Liver (tissue), 10 donors: ENCODE measurements at places on chromosomes 1 and 21. TPM values are rescaled to one million over a fixed set of nuclear protein-coding genes. Genes with fewer than 3 reads are reported as not detected.

Gene TRIM45
- total RNA-seq = 0.59 TPM

DNA sequence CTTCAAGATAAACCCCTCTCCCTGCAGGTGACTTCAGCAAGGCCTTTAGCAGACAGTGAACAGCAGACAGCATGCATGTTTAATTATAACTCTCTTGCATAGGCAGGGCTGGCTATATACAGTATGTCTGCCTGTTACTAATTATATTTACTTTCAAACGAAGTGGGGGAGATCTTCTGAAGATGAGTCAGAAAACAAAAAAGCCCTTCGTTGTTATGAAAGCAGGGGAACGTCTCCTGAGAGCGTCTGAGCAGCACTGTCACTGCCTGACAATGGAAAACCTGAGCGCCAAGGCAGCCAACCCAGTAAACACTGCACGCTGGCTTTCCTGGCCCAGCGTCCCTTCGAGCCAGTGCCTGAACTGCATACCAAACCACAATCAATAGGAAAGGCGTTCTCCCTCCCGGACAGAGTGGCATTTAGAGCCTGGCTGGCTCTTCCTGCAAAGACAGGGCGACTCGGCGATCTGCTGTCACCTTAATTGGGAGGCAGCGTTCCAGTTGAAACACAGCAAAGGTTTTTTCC, 54.1 kb downstream of the TOMM20 start:
- H3K27me3 ChIP-seq = no peaks in the 10 kb centered on the region
- peak overlapping the region; percentile 96 for H3K27ac ChIP-seq
- H3K4me3 ChIP-seq = peak overlapping the region; percentile 22

DNA sequence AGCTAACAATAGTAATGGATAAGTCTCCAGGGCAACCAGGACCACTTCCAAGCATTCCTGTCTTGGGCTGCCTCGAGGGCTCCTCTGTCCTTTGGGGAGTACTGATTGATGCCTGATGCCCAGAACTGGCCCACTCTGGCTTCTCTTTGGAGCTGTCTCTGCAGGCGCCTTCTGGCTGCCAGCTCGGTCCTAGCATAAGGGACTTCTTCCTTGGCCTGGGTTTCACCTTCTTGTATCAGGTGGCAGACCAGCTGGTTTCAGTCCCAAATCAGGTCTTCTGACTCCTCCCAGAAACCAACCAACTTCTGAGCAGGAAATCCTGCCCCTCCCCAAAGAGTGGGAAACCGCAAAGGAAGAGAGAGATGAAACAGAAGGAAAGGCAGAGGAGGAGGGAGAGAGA, 10.6 kb downstream of the G0S2 start:
- no peaks in the 10 kb centered on the region for H3K4me1 ChIP-seq
- no peaks in the 10 kb centered on the region for H3K36me3 ChIP-seq
- no peak for DNase-seq

Gene CXADR
- 26.8 TPM for total RNA-seq

GRCh38 chr1:183003203-183003602, 20.0 kb upstream of the LAMC1 start:
- no peaks in the 10 kb centered on the region for H3K27me3 ChIP-seq
- H3K4me1 ChIP-seq = no peaks in the 10 kb centered on the region
- no peak for DNase-seq
- H3K36me3 ChIP-seq = no peaks in the 10 kb centered on the region
- no peak overlapping the region for H3K27ac ChIP-seq
- H3K4me3 ChIP-seq = no peak overlapping the region

- no peak overlapping the region for H3K27ac ChIP-seq
- no peaks in the 10 kb centered on the region for H3K36me3 ChIP-seq
- DNase-seq = no peak
- H3K4me1 ChIP-seq = no peaks in the 10 kb centered on the region
These were observed 110.2 kb upstream of the C1orf174 start for GRCh38 chr1:4010284-4010683.

Gene APCS
- 1,740 TPM for total RNA-seq

DNA sequence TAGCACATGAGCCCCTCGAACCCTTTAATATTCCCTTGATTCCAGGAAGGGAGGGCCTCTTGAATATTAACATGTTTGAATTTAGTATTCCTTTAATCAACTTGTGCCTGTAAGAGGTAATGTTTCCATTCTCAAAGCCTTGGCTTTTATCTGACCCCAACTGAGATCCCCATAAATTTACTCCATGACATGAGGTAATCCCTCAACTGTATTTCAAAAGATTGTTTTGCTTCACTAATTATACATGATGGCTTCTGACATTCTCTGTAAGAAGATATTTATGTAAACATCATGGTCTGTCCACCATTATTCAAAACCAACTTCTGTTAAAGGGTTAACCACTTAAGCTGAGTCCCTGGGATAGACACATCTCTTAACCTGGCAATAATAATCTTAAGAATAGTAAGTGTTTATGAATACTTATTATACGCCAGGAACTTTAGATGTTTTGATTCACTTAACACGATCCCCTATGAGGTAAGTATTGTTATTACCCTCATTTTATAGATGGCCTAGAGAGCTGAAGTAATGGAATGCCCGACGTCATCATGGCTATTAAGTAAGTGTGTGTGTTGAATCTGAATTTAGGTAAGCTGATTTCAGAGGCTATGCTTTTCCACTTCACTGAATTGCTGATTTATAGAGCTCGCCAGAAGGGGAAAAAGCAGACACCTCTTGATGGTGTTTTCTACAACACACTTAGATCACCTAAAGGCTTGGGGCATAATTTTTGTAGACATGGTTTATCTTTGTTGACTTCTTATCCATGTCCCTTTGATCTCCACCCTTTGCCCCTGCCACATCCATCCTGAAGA, 11.1 kb downstream of the KRTAP19-1 start:
- no peak overlapping the region for H3K4me3 ChIP-seq
- H3K27ac ChIP-seq = no peak overlapping the region
- no peak for DNase-seq
- no peaks in the 10 kb centered on the region for H3K4me1 ChIP-seq

DNA sequence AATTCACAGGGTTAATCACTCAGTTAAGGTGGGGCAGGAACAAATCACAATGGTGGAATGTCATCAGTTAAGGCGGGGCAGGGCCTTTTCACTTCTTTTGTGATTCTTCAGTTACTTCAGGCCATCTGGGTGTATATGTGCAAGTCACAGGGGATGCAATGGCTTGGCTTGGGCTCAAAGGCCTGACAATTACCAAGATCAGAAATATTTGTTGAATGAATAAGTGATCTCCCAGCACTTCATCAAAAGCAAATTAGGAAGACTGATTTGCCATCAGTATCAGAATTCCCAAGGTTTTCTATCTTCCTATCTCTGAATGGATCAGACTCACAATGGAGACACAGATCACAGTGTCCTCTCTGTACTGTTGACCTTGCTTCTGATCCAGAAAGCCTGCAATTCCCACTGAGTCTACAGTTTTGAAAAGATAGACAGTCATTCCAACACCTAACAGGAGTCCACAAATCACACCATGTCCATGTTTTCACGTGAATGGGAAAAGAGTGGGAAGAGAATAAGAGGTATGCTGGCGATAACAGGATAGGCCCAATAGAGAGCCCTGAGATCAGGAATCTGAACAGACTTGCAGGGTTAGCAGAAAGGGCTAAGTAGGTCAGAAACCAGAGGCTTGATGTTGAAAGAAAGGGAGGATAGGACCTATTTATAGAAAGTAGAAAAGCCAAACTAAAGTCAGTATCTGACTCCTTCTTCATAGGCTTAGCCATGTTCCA, 75.3 kb downstream of the KCNK1 start:
- H3K4me1 ChIP-seq = peaks cover 5% of the 10 kb centered on the region
- H3K36me3 ChIP-seq = no peaks in the 10 kb centered on the region
- H3K27me3 ChIP-seq = no peaks in the 10 kb centered on the region
- DNase-seq = no peak
- H3K4me3 ChIP-seq = no peak overlapping the region

DNA sequence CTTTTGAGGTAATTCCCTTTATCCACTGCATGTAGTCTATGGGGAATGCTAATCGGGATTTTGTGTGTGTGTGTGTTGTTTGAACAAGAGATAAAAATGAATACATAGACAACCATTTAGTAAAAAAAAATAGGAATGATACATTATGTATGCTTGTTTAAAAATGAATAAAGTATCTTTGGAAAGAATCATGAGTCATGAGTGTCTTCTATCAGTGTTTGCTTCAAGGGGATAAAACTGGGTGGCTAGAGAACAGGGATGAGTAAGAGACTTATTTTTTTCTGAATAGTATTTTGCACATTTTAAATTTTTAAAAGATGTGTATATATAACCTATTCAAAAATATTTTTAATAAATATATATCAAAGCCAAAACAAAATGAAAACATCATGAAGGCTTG, 839.4 kb upstream of the ADGRL4 start:
- no peak overlapping the region for H3K27ac ChIP-seq
- no peak for DNase-seq
- no peaks in the 10 kb centered on the region for H3K36me3 ChIP-seq
- H3K27me3 ChIP-seq = no peaks in the 10 kb centered on the region
- no peak overlapping the region for H3K4me3 ChIP-seq

Gene NIBAN1
- total RNA-seq = 5.5 TPM

Gene GPR3
- under 0.01 TPM for total RNA-seq

Gene CLCA4
- total RNA-seq = not detected

DNA sequence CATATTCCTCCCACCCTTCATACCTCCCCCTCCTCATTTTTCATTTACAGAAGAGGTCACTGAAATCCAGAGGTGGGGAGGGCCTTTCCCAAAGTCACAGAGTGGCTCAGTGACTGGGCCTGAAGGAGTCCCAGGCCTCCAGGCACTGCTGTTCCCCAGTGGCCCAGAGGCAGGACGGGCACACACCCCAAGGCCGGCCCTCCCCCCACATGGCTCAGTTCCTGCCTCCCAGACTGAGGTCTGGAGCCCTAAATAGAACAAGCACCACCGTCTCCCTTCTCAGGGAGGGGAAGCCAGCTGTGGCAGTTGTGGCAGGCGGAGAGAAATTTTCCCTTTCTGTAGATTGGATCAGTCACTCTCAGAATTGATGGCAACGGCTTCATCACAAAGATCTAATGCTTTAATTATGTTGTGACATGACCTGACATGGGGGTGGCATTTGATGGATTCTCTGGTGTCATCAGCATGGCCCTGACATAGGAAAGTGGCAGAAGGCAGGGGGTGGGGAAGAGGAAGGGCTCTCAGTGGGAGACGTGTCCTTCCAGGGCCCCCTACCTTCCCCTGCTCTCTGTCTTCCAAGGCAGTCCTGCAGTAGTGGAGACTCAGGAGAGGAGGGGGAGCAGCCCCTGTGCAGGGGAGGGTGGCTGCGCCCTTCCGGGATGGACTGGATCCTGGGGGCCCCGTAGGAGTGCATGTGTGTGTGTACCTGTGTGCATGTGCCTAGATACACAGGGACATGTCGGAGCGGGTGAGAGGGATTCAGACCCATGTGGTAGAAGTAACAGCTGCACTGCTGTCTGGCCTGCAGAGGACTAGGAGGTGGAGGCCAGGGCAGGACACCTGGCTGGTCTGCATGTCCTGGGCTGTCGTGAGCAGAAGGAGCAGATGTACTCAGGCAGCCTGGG, 41.2 kb upstream of the FOXO6 start:
- H3K36me3 ChIP-seq = no peaks in the 10 kb centered on the region
- DNase-seq = no peak
- H3K27ac ChIP-seq = no peak overlapping the region
- H3K4me3 ChIP-seq = no peak overlapping the region

DNA sequence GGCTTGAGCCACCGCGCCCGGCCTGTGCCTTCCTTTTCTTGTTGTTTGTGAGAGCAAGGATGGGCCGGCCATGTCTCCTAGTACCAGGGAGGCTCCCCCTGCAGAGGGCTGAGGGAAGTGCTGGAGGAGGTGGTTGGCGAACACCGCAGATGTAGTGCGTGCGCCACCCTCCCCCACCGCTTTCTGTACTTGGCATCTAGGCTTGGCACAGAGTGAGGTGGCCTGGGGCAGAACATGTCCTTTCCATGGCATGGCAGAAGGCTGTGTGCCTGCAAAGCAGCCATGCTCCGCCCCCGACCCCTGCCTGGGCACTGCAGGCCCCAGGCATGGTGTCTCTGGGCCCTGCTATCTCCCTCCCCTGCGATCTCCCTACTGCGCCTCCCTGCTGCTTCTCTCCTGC, 30.7 kb downstream of the ALPL start:
- H3K4me1 ChIP-seq = peaks cover 22% of the 10 kb centered on the region
- H3K27me3 ChIP-seq = no peaks in the 10 kb centered on the region
- H3K36me3 ChIP-seq = no peaks in the 10 kb centered on the region
- peak overlapping the region; percentile 4 for H3K27ac ChIP-seq
- DNase-seq = no peak
- H3K4me3 ChIP-seq = no peak overlapping the region

Gene TMEM53
- 23.6 TPM for total RNA-seq

GRCh38 chr1:22117238-22117637, 25.7 kb downstream of the WNT4 start:
- no peaks in the 10 kb centered on the region for H3K27me3 ChIP-seq
- H3K4me1 ChIP-seq = peaks cover 3% of the 10 kb centered on the region
- DNase-seq = no peak
- H3K36me3 ChIP-seq = no peaks in the 10 kb centered on the region

Gene MOB3C
- total RNA-seq = 7.4 TPM

Gene PSRC1
- total RNA-seq = 2.6 TPM

Gene TEDDM1
- not detected for total RNA-seq

GRCh38 chr1:47870946-47871676, 126.1 kb downstream of the TRABD2B start:
- peaks cover 9% of the 10 kb centered on the region for H3K4me1 ChIP-seq
- H3K27me3 ChIP-seq = no peaks in the 10 kb centered on the region
- no peak for DNase-seq
- H3K36me3 ChIP-seq = no peaks in the 10 kb centered on the region

- H3K27ac ChIP-seq = peak overlapping the region; percentile 18
- DNase-seq = no peak
- H3K4me1 ChIP-seq = no peaks in the 10 kb centered on the region
These were observed 25.9 kb downstream of the KCNC4 start for GRCh38 chr1:110235834-110236682.

- H3K36me3 ChIP-seq = no peaks in the 10 kb centered on the region
- no peaks in the 10 kb centered on the region for H3K4me1 ChIP-seq
- no peak overlapping the region for H3K4me3 ChIP-seq
These were observed 72.5 kb downstream of the OBSCN start for GRCh38 chr1:228280106-228280901.

Gene GPR61
- not detected for total RNA-seq

Gene NUDT4B
- total RNA-seq = 21.0 TPM

- no peak overlapping the region for H3K4me3 ChIP-seq
- no peaks in the 10 kb centered on the region for H3K27me3 ChIP-seq
- H3K27ac ChIP-seq = no peak overlapping the region
These were observed 97.3 kb downstream of the RAVER2 start for GRCh38 chr1:64842224-64842623.

GRCh38 chr1:226712742-226713419, 26.2 kb downstream of the ITPKB start:
- peaks cover 5% of the 10 kb centered on the region for H3K4me1 ChIP-seq
- DNase-seq = no peak
- no peaks in the 10 kb centered on the region for H3K27me3 ChIP-seq
- no peak overlapping the region for H3K4me3 ChIP-seq
- no peak overlapping the region for H3K27ac ChIP-seq

GRCh38 chr1:210310562-210311153, 18.0 kb upstream of the HHAT start:
- no peaks in the 10 kb centered on the region for H3K36me3 ChIP-seq
- H3K27me3 ChIP-seq = no peaks in the 10 kb centered on the region
- no peak for DNase-seq
- no peak overlapping the region for H3K4me3 ChIP-seq
- H3K27ac ChIP-seq = no peak overlapping the region
- no peaks in the 10 kb centered on the region for H3K4me1 ChIP-seq

GRCh38 chr1:235950318-235950717, 83.6 kb upstream of the LYST start:
- H3K4me3 ChIP-seq = no peak overlapping the region
- H3K27ac ChIP-seq = no peak overlapping the region
- peaks cover 3% of the 10 kb centered on the region for H3K36me3 ChIP-seq
- peaks cover 15% of the 10 kb centered on the region for H3K4me1 ChIP-seq
